Activated CD4-positive, CD25-positive, alpha-beta regulatory T cell treated with anti-CD3 and anti-CD28 coated beads, Interleukin-2, amount 50 U/mL, for 24 hours (primary cell): ENCODE measurements at places on chromosomes 5 and 9.

- ATAC-seq, result no peak
Measured at GRCh38 chr5:119527351-119527750, 75.1 kb downstream of the HSD17B4 start.

DNA sequence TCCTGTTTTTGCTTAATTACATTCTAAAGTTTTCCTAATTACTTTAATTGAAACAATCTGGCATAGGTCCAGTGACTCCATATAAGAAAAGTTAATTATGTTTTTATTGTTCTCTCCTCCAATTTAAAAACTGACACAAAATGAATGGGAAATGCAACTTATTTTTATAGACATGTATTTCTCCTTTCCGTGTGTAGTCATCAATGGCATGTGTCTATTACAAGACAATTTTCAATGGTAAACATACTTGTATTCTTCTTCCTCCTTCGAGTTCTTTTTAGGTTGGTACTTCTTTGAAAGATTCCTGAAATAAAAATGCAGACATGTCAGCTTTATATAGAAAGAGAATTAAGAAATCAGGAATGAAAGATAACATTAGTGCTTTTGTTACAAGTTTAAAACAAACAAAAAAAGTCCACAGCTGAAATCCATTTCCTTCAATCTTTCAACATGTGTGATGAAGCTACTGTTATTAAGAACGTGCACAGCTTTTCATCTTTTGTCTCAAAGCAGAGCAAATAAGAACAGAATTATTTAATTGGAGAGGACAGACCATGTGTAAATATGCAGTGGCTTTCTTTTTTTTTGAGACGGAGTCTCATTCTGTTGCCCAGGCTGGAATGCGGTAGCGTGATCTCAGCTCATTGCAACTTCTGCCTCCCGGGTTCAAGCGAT, 63.8 kb downstream of the FNBP1 start:
- no peak for ATAC-seq

- ATAC-seq, result no peak
Measured at GRCh38 chr9:69173497-69173890, 583 bp upstream of the TJP2 start.

GRCh38 chr9:121271368-121272341, 3.7 kb downstream of the GSN start:
- peak; percentile 14 for ATAC-seq

DNA sequence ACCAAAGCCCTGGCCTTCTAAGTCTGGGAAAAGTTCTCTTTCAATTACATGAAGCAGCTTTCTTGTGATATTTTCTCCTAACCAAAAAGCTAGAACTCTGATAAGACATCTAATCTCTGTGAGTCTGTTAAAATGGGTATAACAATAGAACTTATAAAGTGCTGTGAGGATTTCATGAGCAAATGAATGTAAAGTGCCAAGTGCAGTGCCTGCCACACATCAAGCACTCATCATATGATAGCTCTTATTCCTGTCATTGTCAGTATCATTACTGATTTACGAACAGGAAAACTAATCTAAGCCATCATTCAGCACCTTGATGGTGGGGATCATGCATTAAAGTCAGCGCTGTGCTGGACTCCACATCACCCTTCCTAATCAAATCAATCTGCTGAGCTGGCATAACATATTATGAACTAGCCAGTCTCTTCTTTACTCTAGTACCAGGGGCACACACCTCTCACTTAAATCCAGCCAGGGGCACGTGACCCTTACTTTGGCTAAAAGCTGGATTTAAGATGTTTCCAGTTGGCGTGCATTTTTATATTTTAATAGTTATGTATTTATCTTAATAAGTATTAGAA, 37.3 kb downstream of the YIPF5 start:
- no peak for ATAC-seq

DNA sequence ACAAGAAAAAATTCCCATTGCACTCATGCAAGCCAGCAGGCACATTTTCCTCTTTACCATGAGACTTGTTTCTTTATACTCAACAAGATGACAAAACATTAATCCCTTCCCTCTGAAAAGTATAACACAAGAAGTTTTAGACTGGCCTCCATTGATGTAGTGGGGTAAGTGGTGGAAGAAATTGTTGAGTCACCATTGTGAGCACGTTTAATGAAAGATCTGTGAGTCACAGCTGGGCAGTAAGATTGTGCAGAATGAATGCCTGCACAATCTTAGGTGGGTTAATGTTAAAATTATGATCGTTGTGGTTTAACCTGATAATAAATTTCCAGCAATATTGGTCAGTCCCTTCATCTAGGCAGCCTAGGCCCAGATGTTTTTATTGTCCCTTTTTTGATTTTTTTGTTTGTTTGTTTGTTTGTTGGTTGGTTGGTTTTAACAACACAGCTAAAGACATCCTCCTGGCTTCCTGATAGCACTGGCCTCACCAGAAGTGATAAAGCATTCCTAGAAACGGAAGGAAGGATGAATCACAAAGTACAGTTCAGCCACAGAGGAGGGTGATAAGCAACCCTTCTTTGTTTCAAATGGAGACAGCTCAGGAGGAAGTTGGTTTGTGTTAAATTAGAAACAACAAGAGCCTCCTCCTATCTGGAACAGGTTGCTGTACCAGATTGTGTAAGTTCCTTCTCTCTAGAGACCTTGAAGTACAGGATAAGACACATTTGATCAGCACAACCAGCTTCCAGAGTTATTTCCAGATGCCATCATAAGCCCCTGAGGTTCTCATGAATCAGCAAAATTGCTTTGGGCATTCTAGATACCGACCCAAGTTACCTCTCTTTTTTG, 40.3 kb downstream of the SLC24A2 start:
- ATAC-seq, result peak; percentile 57

DNA sequence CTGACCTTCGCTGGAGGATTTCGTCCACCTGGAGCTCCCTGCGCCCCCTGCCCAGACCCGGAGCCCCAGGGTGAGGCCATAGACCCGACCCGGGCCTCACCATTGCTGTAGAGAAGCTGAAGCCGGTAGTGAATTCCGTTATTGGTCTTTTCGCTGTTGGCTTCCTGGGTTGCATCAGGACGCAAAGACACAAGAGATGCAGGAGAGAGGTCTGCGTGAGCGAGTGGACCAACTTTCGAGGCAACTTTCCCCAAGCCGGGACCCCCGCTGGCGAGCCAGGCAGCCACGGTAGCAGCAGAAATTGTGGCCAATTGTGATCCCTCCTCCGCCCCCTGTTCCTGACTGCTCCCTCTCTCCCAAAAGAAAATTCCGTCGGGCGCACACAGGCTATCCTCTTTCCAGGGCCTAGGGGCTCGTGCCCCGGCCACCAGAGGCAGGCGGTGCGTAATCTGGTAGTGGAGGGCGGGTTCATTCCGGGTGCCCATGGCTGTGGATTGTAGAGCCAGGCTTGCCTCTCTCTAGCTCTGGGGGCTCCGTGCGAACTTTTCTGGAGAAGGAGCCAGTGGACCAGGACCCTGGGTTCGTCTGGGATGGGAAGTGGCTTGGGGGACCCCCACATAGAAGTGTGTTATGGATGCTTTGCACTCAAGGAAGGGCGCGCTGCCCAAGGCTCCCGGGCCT, 3.3 kb downstream of the EBF1 start:
- ATAC-seq, result no peak

DNA sequence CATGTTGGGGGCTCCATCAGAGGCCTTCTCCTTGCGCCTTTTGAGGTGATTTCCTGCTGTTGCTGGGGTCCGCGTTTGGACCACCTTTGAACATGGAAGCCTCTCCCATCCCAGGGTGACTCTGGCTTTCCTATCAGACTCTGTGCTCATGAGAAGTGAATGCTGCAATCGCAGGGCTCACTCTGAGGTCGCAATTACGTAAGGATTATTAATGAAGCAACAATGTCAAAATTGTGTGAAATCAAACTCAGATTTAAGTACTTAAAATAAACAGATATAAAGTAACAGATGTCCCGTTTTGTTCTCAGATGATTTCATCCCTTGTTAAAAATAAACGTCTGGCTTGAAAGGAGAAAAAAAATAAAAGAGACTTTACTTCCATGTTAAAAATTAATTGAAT, 634.2 kb downstream of the BNC2 start:
- ATAC-seq, result no peak

- no peak for ATAC-seq
Measured at GRCh38 chr9:19913151-19913550, 124.3 kb upstream of the SLC24A2 start.

GRCh38 chr5:57816108-57816507, 333.5 kb upstream of the ACTBL2 start:
- ATAC-seq, result no peak
